ENCODE measurements at places on chromosomes 2 and 18.

DNA sequence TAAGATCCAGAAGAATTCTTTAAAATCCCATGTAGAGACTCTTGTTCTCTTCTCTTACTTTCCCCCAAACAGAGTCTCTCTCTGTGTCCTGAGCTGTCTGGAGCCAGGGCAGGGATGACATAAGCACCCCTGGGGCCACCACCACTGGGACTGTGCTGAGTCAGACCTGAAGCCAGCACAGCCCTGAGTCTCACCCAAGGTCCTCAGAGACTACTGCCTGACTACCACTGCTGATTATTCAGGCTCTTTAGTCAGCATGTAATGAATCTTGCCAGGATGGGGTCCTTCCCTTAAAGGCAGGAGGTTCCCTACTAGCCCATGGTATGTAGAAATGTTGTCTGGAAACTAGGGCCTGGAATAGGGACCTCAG lies 34.9 kb upstream of the DYNC1I2 start:
- DNase-seq: no peak

DNA sequence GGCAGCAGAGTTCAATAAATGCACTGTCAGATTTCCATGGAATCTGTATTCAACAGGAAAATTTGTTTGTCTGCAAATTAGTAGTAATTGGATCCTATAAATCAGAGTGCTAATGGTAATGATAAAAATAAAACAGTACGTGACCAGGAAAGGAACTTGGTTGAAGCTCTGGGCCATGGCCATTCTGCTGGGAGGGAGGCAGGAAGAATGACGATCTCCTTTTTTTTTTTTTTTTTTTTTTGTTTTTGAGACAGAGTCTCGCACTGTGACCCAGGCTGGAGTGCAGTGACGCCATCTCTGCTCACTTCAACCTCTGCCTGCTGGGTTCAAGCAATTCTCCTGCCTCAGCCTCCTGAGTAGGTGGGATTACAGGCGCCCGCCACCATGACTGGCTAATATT lies 94.8 kb upstream of the SEC11C start:
- DNase-seq: no peak

DNA sequence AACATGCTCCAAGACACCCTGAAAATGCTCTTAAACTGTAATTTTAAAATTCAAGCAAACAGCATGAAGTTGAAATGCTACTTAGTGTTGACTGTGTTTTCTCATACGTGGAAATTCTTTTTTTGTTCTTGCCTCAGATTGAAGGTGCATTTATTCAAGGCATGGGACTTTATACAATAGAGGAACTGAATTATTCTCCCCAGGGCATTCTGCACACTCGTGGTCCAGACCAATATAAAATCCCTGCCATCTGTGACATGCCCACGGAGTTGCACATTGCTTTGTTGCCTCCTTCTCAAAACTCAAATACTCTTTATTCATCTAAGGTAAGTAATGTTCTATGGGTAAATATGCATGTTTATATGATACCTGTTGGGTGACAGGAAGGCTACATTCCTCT lies 82.7 kb downstream of the AOX1 start:
- no peak for DNase-seq

- no peak for DNase-seq
These were observed 603 bp downstream of the ATAD2B start for GRCh38 chr2:23926290-23926749.

- DNase-seq: no peak
These were observed 45.9 kb downstream of the TGIF1 start for GRCh38 chr18:3495691-3496430.

- DNase-seq: no peak
These were observed 27.9 kb downstream of the RMND5A start for GRCh38 chr2:86747711-86748639.

DNA sequence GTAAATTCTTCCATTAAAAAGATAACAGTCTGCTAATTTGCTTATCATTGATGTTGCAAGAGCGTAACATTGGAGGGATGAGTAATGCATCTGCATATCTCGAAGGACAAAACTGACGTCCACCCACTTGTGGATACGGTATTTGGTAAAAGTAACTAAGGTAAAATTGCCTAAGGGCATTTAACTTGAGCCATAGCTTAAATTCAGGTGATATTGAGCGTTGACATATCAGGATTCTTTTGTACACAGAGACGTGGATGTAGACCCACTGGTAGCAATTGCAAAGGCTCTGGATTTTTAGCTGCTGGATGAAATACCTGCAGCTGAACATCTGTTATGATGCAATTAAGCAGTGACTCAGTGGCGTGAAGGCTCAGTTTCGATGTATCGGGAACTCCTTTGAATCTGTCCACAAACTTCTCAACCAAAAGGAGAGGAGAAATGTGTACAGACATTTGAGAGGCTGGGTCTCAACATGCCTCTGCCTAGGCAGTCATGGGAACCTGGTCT lies 119.3 kb downstream of the SPTBN1 start:
- no peak for DNase-seq

GRCh38 chr18:62164855-62165487 lies 21.9 kb downstream of the PIGN start:
- DNase-seq: no peak

DNA sequence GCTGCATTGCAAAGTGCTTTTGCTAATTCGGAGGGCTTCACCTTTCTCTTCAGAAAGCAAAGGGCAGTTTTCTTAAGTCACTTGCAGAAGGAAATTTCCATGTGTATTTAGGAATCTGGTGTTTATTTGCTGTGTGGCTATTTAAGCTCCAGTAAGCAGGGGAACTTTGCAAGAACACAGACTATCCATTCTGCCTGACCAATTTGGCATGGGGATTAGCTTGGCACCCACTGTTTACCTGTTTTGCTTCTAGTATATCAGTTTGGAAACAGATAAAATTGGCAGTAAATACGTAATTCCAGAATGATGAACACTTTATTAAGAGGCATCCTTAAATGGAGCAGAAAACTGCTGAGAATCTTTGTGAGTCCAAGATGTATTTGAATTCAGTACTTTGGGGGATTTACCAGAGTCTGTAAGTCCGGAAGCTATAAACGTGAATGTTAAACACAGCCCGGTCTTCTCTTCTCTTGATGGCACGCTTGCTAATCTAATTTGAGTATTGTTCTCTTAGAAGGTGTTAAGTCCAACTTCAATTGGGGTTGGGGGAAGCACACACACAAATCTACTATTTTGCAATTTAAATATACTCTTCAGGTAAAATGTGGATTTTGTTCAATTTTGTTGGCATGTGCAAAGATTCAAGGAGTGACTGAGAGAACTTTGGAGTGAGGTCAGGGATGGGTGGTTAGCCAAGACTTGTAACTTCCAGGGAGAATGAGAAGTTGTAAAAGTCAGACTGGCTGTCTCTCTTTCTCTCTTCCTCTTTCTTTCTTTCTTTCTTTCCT lies 650 bp downstream of the ACKR3 start:
- no peak for DNase-seq

DNA sequence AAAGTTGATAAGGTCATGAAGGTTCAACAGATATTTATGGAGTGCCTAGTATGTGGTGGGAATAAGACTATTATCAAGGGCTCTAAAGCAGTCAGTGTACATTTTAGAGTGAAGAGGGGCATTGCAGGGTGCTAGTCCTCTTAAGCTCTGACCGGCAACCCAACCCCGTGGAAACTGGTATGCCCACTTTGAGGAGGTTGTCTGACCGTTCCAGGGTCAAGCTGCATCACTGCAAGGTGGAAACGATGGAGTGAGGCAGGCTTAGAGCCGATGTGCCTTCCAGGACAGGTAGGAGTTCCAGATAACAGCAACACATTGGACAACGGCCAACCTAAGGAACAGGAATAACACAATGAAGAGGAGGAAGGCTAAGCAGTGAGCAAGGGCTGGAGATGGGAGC lies 1.4 kb upstream of the UCN start:
- DNase-seq: no peak

- DNase-seq: no peak
These were observed 56.1 kb upstream of the SPRED2 start for GRCh38 chr2:65488527-65488926.

DNA sequence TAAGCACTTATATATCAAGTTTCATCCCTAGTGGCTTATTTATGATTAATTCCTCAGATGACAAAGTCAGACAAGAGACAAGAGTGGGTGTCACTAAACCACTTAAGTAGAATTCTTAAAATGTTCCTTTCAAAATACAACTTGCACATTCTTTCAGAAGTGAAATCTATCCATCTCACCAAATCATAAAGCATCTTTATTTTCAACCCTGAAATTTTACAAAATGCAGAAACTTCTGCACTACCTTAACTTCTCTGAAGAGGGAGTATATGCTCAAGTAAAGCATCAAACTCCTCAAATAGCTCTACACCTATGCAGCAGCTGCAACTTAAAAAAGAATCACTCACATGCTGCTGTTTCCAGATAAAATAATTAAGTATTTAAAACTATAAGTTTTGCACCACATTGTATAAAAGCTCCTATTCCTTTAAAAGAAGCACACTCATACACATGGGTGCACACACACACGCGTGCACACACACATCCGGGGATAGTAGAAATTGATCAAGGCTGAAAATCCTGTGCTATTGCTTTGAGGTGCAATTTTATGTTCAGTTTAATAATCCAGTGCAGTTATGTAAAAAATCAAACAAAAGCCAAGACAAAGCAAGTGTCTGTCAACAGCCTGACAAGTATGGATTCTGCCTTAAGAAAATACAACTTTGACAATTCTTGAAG lies 244.5 kb downstream of the TCF4 start:
- no peak for DNase-seq

DNA sequence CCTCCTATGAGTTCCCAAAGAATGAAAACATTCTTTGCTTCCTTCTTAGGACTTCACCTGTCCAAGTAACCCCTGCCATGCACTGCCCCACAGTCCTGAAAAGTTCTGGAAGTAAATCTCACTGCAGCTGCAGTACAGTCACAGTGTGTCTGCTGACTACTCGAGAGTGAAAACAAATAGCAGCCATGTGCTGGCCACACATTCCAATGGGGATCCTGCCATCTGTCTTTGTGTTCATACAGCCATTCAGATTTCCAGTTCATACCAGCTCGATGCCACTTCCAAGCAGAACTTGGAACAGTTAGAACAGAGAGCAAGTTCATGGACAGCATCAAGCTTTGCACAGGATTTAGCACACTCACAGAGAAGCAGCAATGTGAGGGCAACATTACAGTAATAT lies 629.9 kb upstream of the ACVR2A start:
- no peak for DNase-seq

DNA sequence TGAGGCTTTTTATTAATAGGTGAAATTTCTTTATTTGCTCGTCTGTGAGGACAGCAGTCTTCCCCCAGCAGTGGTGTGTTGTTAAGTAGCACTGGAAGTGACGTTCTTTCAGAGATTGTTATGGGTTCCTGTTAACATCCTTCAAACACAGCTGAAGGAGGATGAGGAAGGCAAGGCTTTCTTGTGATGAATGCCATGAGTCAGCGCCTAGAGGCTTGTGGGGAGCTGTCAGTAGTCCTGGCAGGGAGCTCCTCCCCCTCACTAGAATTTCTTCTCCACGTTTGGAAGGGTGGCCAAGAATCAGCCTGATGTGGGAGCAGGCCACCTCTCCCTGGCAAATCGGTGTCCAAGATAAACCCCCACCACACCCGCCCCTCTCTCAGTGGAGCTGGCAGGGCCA lies 113.2 kb downstream of the ARHGEF4 start:
- DNase-seq: no peak

GRCh38 chr2:162058973-162059668 lies 14.9 kb downstream of the DPP4 start:
- no peak for DNase-seq

DNA sequence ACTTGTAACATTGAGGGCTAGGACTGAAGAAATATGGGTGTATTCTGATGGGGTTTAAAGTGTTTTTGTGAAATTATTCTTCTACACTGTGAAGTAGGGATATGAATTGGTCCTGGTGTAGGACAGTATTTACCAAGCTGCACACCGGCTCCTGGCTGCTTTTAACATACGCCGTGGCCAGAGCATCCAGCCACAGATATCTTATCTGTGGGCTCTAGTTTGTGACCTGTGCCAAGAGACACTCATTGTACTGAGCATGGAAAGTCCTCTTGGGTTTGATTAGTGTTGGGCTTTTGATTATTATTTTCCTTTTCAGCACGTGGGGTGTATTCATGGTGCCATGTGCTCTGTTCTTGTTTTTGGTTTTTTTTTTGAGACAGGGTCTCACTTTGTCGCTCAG lies 8.0 kb downstream of the USP39 start:
- no peak for DNase-seq

DNA sequence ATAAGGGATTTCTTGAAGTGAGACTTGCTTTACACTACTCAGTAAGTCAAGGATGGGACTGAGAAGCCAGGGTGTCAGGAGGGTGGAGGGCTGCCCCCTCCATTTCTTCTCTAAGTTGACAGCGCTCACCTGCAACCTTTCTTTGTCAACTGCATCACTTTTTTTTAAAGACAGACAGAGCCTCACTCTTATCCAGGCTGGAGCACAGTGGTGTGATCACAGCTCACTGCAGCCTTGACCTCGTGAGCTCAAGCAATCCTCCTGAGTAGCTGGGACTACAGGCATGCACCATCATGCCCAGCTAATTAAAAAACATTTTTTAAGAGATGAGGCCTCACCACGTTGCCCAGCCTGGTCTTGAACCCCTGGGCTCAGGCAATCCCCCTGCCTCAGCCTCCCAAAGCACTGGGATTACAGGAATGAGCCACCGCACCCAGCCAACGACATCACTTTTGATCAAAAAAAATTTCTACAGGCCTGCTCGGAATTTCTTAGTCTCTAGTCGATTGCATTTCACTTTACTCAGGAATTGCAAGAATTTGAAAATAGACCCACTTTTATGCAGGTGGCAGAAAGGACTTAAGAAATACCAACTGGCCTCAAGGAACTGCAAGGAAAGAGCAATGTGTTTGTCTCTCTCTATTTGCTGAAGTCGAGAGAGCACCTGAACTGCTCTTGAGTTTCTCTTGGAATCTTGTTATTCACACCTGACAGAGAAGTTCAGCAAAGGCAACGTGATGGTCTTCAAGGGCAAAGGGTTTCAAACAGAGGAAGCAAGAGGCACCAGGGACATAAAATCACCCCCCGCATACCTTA lies 101.4 kb downstream of the MYOM1 start:
- no peak for DNase-seq

GRCh38 chr18:28804512-28805202 lies 627.7 kb upstream of the CDH2 start:
- DNase-seq: no peak

DNA sequence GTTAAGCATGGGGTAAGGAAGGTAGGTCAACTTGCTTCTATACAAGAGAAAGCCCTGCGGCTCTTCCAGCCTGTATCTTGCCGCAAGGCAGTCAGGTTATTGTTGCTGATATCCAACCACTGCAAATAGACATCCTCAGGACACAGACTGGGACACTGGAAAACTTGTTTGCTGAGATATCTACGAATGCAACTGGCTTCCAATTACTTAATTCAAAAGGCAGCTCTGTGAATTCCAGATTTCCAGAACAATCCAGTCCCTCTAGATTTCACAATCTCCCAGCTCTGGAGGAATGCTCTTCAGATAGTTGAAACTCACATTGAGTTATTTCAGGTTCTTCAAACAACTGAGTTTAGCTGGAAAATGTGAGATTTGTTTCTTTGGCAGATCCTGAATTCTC lies 34.6 kb upstream of the SP9 start:
- DNase-seq: no peak

DNA sequence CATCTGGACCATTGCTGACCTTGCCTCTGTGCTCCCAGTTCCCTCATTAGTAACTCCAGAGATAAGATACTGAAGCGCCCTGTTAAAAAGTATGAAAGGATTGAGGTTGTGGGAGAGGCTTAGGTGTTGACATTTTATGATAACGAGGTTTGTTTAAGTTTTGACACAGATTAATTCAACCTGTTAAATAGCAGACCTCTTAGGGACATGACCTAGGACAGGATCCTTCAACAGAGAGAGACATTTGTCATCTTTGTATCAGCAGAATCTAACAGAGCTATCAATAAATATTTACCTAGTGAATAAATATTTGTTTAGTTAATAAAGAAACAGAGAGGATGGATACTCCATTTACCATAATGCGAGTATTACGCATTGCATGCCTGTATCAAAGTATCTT lies 99.5 kb downstream of the DCC start:
- DNase-seq: no peak
